ENCODE measurements at places on chromosomes 5 and 9.
A peak's percentile ranks its signal among the peaks of the same experiment; 100 is the strongest.

DNA sequence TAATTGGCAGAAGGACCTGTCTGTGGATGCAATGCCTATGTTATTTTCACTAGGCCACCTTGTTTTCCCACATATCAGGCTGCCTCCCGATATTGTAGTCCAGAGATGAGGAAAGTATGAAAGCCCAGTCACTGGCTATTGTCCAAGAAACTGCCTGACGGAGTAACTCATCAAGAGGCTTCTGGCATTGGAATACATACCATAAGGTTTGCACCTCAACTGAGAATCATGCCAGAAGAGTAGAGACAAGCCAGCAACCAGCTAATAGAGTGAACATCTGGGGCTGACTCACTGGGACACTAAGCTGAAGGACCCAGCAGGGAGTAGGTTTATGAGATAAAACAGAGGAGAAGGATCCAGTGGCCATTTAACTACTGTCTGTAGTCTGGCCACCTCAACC, 137.2 kb upstream of the FST start:
- no peaks in the 10 kb centered on the region for H3K27me3 ChIP-seq
- H3K27ac ChIP-seq, result no peak overlapping the region
- H3K4me3 ChIP-seq, result no peak overlapping the region
- no peaks in the 10 kb centered on the region for H3K4me1 ChIP-seq
- DNase-seq, result no peak
- no peaks in the 10 kb centered on the region for H3K36me3 ChIP-seq

DNA sequence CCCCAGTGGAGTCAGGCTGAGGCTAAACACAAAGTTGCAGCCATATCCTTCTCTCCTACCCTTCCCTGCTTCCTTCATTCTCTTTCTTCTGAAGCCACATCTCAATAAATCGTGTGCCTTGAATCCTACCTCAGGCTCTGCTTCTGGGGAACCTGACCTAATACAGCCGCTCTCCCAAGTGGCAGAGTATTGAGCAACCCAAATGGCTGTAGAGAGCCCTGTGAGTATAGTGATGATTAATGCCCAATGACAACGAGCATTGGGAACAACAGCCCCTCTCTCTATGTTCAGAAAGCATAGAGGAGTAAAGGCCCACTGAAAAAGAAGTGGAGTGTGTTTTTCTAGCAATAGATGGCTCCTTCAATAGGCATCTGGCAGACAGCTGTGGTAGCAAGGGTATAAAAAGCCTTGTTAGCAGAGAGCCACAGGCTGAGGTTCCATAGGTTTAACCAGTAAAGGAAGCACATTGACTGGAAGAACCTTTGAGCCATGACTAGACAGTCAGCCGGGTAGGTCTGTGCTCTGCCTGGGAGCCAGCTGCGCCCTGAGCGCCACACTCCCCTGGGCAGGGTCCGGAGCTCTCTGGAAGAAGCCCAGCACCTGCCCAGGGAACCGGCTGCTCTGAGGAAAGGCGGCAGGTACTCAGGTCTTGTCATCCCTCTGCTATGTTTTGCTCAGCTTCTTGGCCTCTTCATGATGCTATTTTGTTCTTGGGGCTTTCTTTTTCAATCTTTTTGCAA, 22.6 kb upstream of the HSPA9 start:
- no peaks in the 10 kb centered on the region for H3K36me3 ChIP-seq
- no peak overlapping the region for H3K27ac ChIP-seq
- H3K4me1 ChIP-seq, result no peaks in the 10 kb centered on the region
- H3K4me3 ChIP-seq, result no peak overlapping the region
- no peak for DNase-seq
- H3K27me3 ChIP-seq, result no peaks in the 10 kb centered on the region

GRCh38 chr5:141717043-141717442, 35.0 kb upstream of the ARAP3 start:
- no peaks in the 10 kb centered on the region for H3K27me3 ChIP-seq
- no peak overlapping the region for H3K4me3 ChIP-seq
- H3K36me3 ChIP-seq, result no peaks in the 10 kb centered on the region
- no peaks in the 10 kb centered on the region for H3K4me1 ChIP-seq

GRCh38 chr9:90964101-90965020, 162.7 kb downstream of the SYK start:
- peaks cover 11% of the 10 kb centered on the region for H3K27me3 ChIP-seq
- H3K4me3 ChIP-seq, result no peak overlapping the region
- H3K4me1 ChIP-seq, result no peaks in the 10 kb centered on the region
- no peak for DNase-seq
- no peaks in the 10 kb centered on the region for H3K36me3 ChIP-seq

- H3K27me3 ChIP-seq, result no peaks in the 10 kb centered on the region
- peak overlapping the region; percentile 81 for H3K4me3 ChIP-seq
- DNase-seq, result peak; percentile 94
- peak overlapping the region; percentile 95 for H3K27ac ChIP-seq
- peaks cover 42% of the 10 kb centered on the region for H3K4me1 ChIP-seq
- no peaks in the 10 kb centered on the region for H3K36me3 ChIP-seq
Observed at GRCh38 chr9:75891277-75891741, 836 bp downstream of the PCSK5 start.

DNA sequence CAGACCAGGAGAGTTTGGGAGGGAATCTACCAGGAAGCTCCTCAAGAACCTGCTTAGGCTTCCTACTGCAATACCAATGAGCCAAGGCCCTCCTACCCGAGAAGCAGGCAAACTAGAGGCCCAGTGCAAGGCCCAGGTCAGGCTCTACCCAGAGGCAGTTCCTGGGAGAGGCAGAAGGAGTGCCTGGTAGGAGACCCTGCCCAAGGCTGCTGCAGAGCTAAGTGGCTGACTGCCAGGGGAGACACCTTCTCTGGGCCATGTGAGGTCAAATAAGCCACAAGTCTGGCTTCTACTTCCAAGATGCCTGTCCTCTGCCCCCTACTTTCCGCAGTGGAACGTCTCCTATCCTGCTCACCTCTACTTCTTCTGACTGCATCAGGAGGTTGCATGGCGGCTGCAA, 17.8 kb downstream of the ACSL6 start:
- no peak for DNase-seq
- no peaks in the 10 kb centered on the region for H3K4me1 ChIP-seq
- H3K27ac ChIP-seq, result no peak overlapping the region
- H3K4me3 ChIP-seq, result no peak overlapping the region

Measured in esophagus muscularis mucosa (tissue), 4 donors.